ENCODE measurements at places on chromosomes 11 and 22.

DNA sequence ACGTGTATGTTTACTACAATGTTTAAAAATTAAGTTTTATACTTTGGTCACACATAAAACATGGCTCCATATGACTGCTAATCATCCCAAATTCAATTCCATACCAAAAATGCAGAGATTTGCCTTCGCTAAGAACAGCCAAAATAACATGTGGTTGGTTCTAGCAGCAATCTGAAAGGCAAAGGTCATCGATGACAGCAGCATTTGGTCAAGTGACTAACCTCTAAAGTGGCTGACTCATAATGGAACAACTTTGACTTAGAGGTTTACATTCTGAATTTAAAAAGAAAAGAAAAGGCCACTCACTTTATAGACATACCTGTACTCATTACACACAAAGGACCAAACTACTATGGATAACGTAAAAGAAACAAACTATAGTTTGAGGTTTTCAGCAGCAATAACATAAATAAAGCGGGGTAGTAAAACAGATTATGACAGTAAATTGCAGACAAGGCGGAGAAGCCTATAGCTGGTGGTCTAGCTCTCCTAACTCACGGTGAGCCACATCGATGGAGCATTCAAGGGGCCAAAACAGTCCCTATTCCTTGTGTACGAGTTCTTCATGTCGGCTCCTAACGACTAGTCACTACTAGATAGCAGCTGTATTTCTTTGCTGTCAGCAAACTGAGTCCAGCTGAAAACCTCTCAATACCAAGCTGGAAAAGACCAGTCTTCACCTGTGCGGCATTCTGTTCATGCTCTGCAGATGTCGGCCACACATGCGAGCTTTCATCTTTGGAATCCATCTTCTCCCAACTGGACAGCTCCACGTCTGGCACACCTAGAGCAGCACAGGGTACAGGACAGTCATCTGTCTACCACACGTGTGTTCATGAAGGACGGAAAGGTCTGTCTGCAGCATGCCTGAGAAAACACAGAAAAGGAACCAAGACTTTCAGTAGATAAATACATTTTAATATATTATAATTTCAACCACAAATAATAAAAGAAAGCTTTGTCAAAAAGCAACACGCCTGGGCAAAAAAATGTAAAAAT is 42.1 kb downstream of the PRDM10 start:
- DNase-seq, result peak; percentile 84

DNA sequence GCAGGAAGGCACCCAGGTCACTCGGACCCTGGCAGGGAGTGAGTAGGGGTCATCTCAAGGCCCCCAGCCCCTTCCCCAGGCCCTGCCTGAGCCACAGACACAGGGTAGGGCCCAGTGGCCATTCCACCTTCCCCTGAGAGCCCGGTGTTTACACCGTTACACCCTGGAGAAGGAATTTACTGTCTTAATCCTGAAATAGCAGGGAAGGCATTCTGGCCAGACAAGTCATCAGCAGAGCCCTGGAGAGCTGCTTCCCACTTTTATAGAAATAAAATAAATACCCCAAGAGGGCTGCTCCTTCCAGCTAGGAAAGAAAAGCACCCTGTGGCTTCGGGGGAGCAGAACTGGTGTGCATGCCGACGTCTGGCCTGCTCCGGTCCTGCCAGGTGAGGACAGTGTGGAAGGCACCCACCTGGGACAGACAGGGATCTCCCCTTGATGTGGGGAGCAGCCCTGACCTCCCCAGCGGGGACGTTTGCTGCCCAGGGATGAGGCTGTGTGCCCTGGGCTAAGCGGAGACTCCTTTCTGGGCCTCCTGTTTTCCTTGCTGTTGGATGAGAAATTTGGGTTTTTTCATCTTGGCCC is 180.0 kb downstream of the MN1 start:
- no peak for DNase-seq

DNA sequence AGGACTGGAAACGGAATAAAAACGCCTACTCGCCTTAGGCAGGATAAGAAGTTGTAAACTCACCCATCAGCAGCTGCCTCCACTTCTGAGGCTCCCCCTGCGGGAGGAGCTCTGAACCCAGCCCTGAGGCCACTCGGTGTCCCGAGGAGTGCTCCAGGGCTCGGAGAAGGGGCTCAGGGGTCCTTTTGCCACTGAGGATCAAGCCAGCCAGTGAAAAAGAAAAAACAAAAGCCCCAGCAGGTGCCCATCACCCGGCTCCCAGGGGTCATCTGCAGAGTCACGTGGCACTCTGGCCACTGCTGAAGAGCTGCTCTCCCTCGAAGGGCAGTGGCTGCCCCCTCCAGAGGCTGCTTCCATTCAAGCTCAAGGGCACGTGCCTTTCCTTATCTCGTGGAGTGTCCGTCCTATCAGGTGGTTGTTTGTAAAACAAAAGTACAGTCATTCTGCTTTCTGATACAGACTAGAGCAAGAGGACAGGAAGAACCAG is 29.0 kb downstream of the NUP50 start:
- no peak for DNase-seq

- no peak for DNase-seq
These were observed 9.1 kb upstream of the TCF20 start for GRCh38 chr22:42279425-42280020.

DNA sequence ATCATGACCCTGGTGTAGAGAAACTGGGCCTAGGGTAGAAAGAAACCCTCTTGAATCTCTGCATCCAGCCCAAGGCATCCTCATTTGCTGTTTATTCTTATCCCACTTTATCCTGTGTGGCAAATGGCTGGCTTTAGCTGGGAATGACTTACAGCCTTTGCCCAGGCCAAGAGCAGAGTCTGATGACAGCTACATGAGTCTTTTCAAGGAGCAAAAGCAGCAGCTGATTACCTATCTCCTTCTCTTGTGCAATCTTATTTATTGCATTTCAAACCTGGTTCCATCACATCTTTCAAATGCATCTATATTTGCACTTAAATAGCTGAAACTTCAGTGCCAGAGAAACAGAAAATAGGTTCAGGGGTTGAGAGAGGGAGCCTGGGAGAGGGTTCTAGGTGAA is 26.1 kb downstream of the SYT13 start:
- peak; percentile 4 for DNase-seq

DNA sequence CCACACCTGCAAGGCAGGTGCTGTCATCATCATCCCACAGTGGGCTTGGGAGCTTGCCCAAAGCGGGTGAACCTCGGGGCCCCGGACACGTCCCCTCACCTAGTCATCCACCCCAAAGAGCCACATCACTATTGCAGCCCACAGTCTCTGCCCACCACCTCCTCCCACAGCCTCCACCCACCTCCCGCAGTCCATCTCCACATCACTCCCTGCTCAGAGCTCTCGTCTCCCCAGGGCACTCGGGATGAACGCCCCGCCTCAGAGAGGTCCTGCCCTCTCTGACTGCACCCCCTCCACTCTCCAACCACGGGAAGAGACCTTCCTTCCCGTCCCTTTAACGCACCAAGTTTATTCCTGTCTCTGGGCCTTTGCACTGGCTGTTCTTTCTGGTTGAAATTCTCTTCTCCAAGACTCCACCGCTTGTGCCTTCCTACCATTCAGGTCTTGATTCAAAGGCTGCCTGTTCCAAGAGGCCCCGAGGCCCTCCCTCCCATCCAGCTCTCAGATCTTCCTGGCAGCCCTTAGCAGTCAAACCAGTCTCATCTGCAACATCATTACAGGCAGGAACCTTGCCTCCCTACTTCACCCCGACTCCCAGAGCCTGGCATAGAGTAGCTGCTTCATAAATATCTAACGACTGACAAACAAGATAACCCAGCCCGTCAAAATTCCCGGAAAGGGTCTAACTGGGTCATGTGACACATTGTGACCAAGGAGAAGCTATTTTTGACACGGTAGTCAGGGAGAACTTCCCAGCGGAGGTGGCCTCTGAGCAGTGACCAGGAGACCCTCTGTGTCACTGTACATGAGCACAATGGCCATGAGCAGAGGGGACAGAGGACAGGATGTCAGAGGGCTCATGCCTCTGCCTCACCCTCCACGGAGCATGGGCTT is 11.1 kb downstream of the KCNJ4 start:
- peak; percentile 12 for DNase-seq

GRCh38 chr11:114556135-114556534 is 3.5 kb downstream of the NXPE1 start:
- no peak for DNase-seq

DNA sequence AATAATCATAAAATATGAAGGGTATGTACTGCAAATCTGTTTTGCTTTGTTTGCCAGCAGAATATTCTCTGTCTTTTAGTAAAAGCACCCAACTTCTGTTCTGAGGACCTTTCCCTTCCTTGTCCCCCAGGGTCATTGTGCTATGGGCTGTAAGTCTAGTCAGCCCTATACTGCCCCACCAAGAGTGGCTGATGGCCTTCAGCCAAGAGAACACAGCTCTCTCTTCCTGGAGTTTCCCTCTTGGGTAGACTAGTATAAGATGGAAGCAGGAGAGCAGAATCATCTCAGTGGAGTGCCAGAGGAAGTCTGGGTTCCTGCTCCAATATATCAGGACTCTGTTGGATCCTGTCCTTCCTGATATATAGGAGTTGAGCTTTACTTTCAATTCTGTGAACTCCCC is 29.0 kb downstream of the MMP13 start:
- DNase-seq, result no peak

- DNase-seq, result no peak
These were observed 32.3 kb upstream of the CCDC89 start for GRCh38 chr11:85718126-85718943.

DNA sequence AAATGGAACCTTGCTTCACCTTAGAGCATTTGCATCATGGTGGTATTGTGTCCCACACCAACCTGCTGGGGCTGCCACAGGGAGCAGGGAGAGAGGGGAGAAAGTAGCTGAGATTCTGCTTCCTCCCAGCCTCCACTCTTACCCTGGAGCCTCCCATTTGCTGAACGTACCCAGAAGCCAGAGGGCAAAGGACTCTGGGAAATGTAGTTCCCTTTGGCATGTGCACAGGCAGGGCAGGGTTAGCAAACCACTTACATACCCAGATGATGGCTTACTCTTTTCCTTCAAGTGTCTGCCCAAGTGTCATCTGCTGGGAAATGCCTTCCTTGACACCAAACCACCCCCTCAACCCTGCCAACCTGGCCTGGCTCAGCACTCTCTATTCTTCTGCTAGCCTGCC is 16.9 kb downstream of the SMIM38 start:
- no peak for DNase-seq

- no peak for DNase-seq
These were observed 114.8 kb downstream of the FAM76B start for GRCh38 chr11:95674657-95675358.

GRCh38 chr11:69635804-69636511 is 5.0 kb upstream of the CCND1 start:
- DNase-seq, result no peak

- no peak for DNase-seq
These were observed 22.6 kb downstream of the PHLDB1 start for GRCh38 chr11:118629761-118630661.

- DNase-seq, result no peak
These were observed 4.2 kb downstream of the OR56B4 start for GRCh38 chr11:6111673-6112072.

- DNase-seq, result no peak
These were observed 40.5 kb downstream of the MTMR2 start for GRCh38 chr11:95883381-95883780.

DNA sequence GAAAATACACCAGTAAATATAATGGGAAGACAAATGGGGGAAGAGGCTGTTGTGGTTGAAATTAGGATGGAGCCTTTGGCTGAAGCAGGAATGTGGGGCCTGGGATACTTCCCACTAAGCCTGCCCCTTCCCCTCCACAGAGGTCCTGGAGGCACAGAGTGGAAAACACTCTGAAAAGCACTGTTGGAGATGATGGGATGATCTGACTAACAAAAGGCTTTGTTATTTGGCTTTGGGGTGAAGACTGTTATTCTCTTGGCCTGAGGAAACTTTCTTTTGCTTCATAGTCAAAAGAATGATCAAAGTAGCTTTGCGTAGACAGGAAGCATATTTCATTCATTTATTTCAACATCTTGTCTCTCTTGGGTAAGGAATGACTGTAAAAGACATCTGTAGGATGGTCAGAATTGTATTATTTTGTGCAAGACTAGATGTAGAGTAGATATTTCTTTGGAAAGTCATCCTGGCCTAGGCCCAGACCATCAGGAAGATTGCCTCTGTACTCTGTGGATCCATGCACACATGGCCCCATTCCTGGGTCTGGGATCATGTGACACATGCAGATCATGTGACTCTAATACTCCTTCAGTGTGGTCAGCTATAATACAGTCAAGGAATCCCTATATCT is 111.4 kb downstream of the SPON1 start:
- DNase-seq, result no peak

GRCh38 chr22:27142286-27142685 is 484.9 kb downstream of the MIAT start:
- DNase-seq, result no peak

DNA sequence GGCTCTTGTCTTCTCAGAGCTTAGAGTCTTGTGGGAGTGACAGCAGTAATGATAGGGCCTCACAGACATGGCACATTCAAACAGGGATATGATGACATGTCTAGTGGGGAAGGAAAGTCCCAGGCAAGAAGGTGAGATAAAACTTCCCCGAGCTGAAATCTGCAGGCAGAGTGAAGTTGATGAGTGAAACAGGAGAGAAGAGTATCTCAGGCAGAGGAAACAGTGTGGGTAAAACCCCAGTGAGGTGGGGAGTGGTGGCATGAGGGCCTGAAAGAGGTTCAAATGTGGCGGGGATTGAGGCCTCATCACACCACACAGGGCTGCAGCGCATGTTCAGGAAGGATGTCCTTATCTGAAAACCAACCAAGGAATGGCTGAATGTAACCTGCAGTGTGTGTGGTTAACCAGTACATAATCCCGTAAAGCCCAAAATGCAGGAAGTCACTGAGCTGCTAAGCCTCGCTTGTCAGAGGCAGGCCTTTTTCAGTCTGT is 153.8 kb upstream of the E2F8 start:
- no peak for DNase-seq

GRCh38 chr11:37404231-37404630 is 806.2 kb upstream of the RAG2 start:
- DNase-seq, result no peak

DNA sequence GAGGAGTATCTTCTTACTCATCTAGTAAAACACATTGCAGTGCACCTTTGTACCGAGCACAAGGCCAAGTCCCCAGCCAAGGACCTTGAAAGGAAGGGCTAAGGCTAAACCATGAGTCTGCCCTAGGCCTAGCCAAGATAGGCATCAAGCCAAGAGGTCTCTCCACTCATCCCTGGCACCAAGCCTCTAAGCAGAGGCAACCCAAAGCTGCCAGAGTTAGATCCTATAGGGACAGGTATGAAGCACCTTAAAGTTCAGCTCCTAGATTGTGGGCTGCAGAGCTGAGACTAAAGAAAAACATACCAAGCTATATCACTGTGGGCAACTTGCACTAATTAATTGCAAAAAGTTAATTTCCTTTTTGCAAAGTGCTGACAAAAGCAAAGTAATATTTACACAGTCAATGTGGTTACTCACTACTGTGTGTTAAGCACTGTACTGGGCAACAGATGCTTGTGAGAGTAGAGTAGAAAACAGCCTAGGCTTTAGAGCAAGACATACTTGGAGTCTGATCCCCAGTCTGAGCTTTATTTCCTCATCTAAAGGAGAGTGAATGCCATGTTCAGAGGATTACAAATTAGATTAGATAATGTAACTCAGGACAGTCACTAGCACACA is 7.2 kb downstream of the COA4 start:
- DNase-seq, result no peak

GRCh38 chr11:128336203-128336602 is 251.2 kb downstream of the ETS1 start:
- peak; percentile 75 for DNase-seq

- peak; percentile 37 for DNase-seq
These were observed 561 bp downstream of the PGM2L1 start for GRCh38 chr11:74397501-74398243.

- no peak for DNase-seq
These were observed 40.8 kb upstream of the TLCD5 start for GRCh38 chr11:120284272-120284671.

GRCh38 chr11:108959105-108959761 is 294.4 kb downstream of the DDX10 start:
- no peak for DNase-seq

GRCh38 chr22:19887256-19887985 is 32.7 kb upstream of the GNB1L start:
- no peak for DNase-seq

Data from ACHN (cell line).